ENCODE measurements at places on chromosomes 4 and X. TPM values are rescaled to one million over a fixed set of nuclear protein-coding genes. Genes with fewer than 3 reads are reported as not detected.
A peak's percentile ranks its signal among the peaks of the same experiment; 100 is the strongest.

DNA sequence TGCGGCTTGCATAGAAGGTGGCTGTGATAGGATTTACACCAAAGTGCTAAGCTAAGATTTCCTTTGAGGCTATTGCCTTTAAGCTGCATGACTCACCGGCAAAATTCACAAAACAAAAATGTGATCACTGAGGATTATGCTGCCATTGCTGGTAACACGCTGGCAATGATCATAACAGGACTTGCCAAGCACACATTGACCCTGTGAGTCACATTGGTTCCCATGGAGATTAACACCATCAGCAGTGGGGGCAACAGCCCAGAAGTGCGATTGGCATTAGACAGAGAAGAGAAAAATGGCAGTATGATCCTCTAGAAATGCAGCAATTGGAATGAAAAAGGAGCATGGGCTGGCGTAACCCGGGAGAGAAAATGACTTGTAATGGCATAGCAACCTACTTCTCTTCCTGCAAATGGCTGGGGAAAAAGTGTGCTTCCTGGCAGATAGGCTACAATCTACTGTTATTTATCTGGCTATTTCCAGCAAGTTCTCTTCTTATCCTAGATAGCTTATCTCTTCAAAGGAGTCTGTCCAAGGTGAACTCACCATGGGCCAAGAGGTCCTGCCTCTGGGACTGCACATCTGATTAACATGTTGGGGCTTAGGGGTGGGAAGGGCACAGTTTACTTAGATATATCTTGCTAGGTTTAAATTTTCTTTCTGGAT is 314.2 kb upstream of the IGFBP7 start:
- no peak for DNase-seq

- no peak for DNase-seq
These were observed 11.7 kb downstream of the OTUD4 start for GRCh38 chr4:145168581-145169187.

RAB9B gene
- 28.0 TPM for total RNA-seq

DNA sequence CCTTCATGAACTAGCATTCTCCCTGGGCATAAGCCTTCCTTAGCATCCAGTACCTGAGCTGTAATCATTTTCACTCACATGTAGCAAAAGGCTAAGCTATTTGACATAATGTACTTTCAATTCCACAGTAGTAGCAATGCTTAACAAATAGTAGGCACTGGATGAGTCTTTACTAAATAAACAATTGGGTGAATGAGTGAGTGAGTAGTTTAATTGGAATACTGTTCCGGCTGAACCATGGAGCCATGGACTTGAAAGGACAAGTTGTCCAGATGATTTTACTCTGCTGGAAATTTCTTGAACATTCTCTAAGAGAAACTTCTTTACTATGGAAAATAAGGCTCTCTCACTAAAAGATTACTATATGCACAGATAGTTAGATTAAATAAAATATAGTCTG is 159.3 kb downstream of the FAM47B start:
- no peak for DNase-seq

FUNDC2 gene
- 366 TPM for total RNA-seq

DNA sequence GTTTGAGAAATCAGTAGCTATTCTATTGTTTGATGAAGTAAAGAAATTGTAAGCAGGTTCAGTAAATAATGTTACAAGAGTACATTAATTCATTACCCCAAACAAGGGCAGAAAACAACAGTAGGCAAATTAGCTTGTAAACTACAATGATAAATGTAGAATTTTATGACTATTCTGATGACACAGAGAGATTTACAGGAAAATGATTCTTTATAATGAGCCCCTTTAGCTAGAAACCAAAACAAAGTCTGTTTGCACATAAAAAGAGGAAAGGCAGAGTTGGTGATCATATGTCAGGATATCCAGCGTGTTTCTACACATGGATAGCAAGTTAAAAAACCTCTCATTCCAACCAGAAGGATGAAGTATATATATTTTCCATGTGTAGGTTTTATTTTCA is 204.8 kb downstream of the CFAP299 start:
- DNase-seq: no peak

- no peak for DNase-seq
These were observed 640.6 kb downstream of the PCDH7 start for GRCh38 chr4:31360786-31361185.

DNA sequence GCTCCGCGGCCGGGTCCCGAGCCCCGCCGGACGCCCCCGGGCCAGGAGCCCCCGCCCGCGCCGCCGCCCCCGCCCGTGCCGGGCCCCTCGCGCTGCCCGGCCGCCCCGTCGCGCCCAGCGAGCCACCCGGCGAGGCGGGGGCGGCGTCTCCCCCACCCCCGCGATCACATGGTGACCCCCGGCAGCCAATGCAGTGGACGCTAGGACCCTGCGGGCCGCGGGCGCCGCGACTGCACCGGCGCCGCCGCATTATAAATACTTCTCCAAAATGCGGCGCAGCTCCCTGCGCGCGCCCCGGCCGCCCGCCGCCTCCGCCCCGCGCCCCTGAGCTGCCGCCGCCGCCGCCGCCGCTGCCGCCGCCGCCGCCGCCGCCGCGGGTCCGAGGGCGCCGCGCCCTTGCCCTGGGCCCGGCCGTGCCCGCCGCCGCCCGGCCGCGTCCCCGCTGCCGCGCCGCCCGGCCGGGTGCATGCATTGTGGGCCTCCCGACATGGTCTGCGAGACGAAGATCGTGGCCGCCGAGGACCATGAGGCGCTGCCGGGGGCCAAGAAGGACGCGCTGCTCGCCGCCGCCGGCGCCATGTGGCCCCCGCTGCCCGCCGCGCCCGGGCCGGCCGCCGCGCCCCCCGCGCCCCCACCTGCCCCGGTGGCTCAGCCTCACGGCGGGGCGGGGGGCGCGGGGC is at the start of gene NAT8L:
Gene NAT8L, plus strand, starts transcription at position 282 of the 680 bp plus-strand sequence. Its CDS starts 185 bp downstream, at position 467.
- peak; percentile 53 for DNase-seq

DMRTC1B gene
- not detected for total RNA-seq

- no peak for DNase-seq
These were observed 32.5 kb downstream of the MAOA start for GRCh38 chrX:43688586-43688985.

TXK gene
- total RNA-seq: 0.43 TPM

APLN gene
- 15.4 TPM for total RNA-seq

- DNase-seq: no peak
These were observed 796.8 kb downstream of the ADGRL3 start for GRCh38 chr4:61996943-61997342.

NUDT11 gene
- total RNA-seq: not detected

DNA sequence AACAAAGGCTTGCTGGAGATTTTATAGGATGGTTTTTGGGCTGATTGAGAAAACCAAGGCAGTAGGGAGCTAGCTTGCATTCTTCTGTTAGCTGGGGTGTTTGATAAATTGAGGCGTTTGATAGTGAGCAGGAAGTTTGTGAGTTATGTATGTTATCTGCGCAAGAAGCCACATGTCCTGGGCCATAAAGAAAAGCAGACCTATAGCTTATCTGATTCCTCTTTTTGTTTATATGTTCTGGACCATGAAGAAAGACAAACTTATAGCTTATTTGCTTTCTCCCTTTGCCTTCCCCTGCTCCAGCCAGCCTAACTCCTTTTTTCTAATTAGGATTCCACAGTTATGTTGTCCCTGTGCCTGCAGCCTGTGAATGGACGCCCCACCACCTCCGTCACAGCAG is 9.2 kb downstream of the HNRNPH2 start:
- DNase-seq: no peak

DNA sequence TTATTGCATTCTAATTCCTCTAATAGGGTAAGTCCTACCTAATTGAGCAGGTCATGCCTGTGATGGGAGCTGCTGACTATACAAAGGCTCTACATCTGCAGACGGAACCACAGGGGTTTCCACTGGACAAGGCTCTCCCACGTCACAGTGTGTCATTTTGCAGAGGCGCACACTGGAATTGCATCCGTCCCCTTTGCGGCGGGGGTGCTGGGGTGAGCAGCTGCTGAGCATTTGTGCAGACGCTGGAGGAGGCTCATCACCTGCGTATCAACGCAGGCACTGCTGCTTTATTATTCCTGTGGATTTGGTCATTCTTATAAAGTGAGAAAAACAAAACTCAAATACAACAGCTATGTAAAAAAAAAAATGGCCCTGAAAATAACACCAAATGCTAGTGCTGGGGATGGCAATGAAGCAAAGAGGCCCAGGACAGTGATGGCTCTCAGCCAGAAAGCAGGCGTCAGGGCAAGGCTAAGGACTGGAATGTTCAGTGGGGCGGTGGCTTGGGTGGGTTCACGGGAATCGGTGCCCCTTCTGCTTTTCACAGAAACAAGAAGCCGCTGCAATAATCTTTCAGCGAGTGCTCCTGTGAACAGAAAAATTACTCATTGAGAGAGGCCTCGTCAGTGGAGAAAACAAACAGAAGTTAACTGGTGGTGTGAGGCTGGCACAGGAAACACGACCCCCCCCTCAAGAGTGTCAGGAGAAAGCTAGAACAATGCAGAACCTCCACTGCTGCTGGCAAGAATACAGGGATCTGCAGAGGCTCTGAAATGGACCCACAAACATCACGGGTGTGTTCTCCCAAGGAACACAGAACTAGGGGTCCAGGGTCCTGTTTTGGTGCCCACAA is 67.8 kb downstream of the GATB start:
- no peak for DNase-seq

DNA sequence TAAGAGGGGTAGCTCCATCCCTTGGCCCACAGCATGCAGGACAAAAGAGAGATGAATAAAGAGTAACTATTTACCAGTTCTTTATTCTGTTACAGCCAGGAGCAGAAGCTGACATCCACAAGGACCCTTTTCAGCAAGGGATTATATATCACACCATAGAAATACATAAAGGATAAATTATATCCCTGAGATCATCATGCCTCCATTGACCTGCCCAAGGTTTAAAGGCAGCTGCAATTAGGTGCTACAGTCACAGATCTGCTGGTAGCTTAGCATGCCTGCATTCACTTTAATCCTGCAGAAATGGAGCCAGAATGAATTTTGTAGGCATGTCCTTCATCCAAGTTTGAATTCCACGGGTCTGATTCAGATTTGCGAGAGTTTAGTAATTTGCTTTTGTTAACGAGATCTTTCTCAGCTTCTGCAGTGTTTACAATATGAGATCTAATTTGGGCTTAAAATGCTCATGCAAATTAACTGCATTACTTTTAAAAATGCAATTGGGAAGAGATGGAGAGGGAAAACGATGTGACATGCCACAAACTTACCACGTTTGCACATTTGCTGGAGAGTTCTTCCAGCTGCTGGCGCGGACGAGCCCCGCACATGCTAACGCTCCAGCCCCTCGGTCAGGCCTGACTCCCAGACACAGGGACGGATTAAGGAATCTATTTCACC is 327.0 kb upstream of the NOCT start:
- no peak for DNase-seq

DNA sequence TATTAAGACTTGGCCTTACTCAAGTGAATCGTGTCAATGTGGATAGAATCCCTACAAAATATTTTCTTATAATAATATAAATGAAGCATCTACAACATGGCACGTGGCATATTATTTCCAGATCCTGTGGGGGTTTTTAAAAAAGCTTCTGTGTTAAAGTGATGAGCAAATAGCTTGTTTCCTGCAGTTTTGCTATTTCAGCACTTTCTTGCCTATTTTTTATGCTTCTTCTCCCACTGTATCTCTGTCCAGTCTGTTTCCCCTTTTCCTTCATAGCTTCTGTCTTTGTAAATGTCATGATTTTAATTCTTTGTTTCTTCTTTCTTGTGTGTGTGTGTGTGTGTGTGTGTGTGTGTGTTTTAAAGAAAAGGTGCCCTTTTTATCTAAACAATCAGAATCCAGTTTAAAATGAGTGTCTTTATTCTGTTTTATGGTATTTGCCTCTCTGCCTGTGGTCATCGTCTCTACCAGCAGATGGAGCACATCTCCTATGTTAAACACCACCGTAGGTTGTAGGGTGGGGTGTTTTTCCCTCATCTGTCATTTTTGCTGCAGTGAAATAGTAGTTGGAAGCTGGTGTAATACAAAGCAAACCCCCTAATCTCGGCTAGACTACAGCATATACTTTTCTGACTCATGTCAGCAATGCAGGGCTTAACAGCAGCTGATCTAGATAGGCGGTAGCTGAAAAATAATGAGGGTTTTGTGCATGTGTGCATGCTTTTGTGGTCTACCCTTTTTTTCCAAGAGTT is 33.1 kb downstream of the FTHL17 start:
- no peak for DNase-seq

DNA sequence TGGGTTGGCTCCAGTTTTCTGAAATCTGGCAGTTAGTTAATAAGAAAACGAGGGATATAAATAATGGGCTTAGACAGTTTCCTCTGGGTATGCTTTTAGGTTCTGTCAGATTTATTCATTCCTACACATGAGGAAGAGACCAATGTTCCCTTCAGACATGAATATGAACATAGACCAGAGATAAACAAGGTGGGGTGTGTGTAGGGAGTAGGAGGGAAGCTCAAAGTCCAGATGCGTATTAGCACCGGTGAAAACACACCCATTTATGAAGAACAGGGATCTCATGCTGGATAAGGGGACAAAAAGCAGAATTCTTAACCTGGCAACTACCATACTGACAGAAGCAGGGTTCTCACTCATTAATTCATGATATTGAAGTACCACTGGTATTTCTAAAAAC is 223.0 kb downstream of the SOWAHB start:
- DNase-seq: no peak

MYOZ2 gene
- total RNA-seq: 705 TPM

DNA sequence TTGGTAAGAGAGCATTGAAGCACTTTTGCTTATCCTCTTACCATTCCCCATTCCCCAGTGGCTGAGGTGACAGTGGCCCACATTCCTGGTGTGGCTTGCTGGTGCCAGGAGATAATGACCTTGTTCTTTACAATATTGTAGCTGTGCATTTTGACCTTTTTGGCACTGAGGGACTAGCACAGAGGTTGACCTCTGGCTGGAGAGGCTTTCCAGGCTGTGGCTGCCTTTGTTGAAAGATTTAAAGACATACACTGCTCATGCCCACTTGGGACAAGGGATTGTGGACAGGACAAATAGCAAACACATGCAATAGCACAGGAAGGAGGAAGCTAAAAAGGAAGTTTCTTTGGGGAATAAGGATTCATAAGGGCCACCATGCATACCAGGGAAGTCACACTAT is 65.4 kb downstream of the ARHGEF9 start:
- no peak for DNase-seq

DNA sequence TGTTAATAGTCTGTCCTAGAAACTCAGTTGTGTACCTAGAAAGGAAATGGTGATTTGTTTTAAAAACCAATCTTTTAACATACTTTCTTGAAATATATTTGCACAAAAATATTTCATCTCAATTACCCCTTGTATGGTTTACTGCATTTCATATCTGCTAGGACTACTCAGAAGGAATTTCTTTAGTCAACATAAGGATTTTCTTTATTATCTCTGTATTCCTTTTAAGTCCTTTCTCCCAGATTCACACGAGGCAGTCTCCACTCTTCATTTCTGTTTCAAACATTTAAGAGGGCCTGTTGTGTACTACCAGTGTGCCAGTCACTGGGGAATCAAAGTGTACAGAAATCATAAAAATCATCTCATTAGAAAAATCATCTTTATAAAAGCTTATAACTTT is 28.8 kb downstream of the NFKB1 start:
- no peak for DNase-seq

GRCh38 chr4:94419956-94420355 is 31.8 kb upstream of the PDLIM5 start:
- DNase-seq: no peak

GRCh38 chr4:129839687-129840086 is 743.7 kb downstream of the C4orf33 start:
- DNase-seq: no peak

Data from Right ventricle myocardium superior (tissue), 1 donor.